Lower lobe of right lung (tissue), 2 donors: ENCODE measurements at places on chromosomes 5 and 9. TPM values are rescaled to one million over a fixed set of nuclear protein-coding genes. Genes with fewer than 3 reads are reported as not detected.

- H3K4me3 ChIP-seq = no peak overlapping the region
- no peak for DNase-seq
- no peaks in the 10 kb centered on the region for H3K36me3 ChIP-seq
- no peaks in the 10 kb centered on the region for H3K4me1 ChIP-seq
These were observed 275.8 kb upstream of the ADRA1B start for GRCh38 chr5:159640446-159640845.

DNA sequence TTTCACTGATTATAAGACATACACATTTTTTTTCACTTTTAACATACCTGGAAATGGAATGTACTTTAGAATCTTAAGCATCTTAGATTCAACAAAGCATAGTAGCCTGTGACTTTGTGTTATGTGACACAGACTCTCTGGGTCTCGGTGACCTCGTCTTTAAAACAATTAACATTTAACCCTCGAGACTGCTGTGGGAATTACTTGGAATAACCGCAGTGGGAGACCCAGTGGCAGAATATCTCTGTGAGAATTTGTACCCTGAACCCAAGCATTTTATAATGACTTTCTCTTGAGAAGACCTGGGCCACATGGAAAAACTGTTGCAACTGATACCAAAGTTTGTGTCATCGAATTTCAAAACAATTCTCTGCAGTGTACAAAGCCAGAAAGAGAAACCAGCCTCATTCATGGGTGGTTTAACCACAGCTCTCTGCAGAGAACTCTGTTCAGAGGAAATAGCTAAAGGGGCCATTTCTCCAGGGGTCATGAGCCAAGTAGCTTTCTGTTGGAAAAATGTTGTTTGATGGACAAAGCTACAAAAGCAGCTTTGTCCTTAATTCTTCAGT, 10.0 kb upstream of the RETREG1 start:
- peaks cover 7% of the 10 kb centered on the region for H3K4me1 ChIP-seq
- peaks cover 4% of the 10 kb centered on the region for H3K27me3 ChIP-seq

DNA sequence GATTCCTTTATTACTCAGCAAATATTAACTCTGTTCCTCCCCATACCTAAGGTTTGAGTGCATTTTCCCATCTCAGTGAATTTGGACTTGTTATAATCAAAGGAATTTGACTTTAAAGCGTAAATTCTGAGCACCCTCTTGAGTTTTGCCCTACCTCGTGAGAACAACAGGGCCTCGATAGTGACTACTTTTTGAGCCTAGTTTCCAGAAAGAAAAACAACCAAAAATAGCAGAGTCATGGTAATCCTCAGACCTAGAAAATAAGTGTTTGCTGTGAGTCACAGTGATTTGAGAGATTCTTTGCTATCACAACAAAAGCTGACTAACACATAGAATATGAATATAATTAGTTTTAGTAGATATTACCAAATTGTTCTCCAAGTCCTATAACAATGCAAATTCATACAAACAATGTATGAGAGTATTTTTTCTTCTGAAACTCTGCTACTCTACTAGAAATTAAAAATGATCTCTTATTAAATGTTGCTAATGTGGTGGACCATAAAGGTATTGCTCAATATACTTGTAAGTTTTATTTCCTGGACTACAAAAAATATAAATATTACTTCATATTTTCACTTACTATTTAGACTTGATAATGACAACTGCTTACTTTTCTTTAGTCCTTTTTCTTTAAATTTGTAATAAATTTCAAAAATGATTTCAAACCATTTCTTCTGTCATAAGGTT, 759.7 kb downstream of the BRINP1 start:
- no peak overlapping the region for H3K27ac ChIP-seq
- no peaks in the 10 kb centered on the region for H3K27me3 ChIP-seq
- H3K4me1 ChIP-seq = no peaks in the 10 kb centered on the region
- no peak overlapping the region for H3K4me3 ChIP-seq
- DNase-seq = no peak

DNA sequence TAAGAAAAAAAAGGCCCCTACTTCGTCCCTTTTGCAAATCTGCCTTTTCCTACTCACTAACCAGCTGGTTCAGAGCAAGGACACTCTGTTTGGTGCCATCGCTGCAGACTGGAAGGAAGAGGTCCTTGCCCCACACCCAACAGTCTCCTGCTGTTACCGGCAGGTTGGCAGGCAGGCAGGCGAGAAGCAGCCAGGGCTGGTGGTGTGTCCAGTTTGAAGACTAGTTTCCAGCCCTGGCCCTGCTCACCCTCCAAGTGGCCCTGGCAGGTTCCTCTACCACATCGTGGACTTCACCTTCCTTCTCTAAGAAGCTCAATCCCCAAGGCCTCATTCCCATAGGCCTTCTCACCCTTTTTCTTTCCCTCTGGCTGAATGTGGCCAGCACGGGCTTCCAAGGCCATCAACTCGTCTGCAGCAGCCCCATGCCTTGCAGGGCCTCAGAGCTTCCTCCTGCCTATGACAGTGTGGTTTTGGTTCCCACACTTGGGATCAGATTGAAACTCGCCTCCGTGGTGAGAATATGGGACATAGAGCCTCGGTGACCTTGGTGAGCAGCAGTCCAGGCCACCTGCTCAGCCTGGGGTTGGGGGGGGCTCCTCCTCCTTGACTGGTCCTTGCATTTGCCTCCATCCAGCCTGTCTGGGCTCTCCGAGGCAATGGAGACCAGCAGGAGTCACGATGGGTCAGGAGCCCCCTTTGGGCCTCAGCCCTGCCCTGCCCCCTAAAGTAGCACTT, 22.9 kb downstream of the TGFBI start:
- DNase-seq = no peak
- no peaks in the 10 kb centered on the region for H3K27me3 ChIP-seq
- no peak overlapping the region for H3K4me3 ChIP-seq
- H3K4me1 ChIP-seq = peaks cover 17% of the 10 kb centered on the region
- peaks cover 36% of the 10 kb centered on the region for H3K36me3 ChIP-seq
- H3K27ac ChIP-seq = no peak overlapping the region

GRCh38 chr5:66839636-66840185, 243.5 kb downstream of the MAST4 start:
- H3K27ac ChIP-seq = no peak overlapping the region
- no peaks in the 10 kb centered on the region for H3K36me3 ChIP-seq
- H3K4me1 ChIP-seq = no peaks in the 10 kb centered on the region

DNA sequence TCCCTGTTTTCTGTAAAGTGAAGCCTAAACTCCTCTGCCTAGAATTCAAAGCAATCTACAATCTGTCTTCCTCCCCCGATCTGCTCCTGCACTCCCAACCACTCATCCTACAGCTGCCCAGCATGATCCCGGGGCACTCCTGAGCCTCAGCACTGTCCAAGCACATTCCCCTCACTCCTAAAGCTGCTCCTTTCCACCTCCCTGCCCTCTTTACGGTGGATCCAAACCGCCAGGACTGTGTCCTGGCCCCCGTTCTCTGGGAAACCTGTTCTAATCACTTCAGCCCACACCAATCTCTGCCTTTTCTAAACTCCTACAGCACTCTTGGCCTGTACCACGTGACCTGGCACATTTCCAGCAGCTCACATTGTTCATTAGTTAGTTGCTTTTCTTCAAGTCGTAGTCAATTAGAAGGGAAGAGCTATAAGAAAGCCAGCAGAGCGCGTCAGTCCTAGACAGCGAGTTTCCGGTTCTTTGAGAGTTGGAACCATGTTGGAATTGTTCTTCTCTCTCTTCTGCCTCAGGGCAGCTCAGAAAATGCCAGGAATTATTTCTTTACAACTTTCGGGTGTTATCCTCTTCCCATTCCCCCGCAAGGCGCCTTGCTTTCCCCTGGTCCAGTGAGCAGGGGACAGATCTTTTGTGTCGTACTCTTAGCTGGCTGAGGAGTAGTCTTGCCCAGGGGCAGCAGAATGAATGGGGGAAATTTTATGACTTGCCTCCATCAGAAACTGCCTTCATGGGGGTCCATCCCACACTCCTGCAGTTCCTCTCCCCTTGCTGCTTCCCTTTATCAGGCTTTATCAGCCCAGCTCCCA, 60.7 kb downstream of the NRG2 start:
- H3K27me3 ChIP-seq = peaks cover 8% of the 10 kb centered on the region
- no peaks in the 10 kb centered on the region for H3K4me1 ChIP-seq

The SPOCK1 gene
- 8.4 TPM for total RNA-seq

DNA sequence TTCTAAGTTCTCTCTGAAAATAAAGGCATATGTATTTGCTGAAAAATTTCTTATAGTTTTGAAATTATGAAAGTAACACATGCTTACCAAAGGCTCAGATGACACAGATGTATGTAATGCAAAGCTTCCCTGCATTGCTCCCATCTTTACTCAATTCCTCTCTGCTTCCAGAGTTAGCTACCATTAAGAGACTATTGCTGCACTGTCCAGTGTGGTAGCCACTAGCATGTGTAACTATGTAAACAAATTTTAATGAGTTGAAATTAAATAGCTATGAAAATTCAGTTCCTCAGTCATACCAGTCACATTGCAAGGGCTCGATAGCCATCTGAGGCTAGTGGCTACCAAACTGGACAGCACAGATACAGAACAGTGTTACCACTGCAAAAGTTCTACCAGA, 17.9 kb downstream of the FRMD3 start:
- H3K4me3 ChIP-seq = no peak overlapping the region
- H3K27me3 ChIP-seq = no peaks in the 10 kb centered on the region
- H3K4me1 ChIP-seq = no peaks in the 10 kb centered on the region
- no peak for DNase-seq
- no peaks in the 10 kb centered on the region for H3K36me3 ChIP-seq
- H3K27ac ChIP-seq = no peak overlapping the region

- peak overlapping the region; percentile 98 for H3K27ac ChIP-seq
- peak overlapping the region; percentile 70 for H3K4me3 ChIP-seq
- DNase-seq = no peak
- peaks cover 31% of the 10 kb centered on the region for H3K4me1 ChIP-seq
These were observed 41.3 kb downstream of the CAST start for GRCh38 chr5:96703384-96703920.

The PTGDS gene
- 225 TPM for total RNA-seq

The PCDHA11 gene
- 0.38 TPM for total RNA-seq

- no peaks in the 10 kb centered on the region for H3K36me3 ChIP-seq
- no peak overlapping the region for H3K4me3 ChIP-seq
- no peaks in the 10 kb centered on the region for H3K27me3 ChIP-seq
- H3K4me1 ChIP-seq = no peaks in the 10 kb centered on the region
- no peak for DNase-seq
These were observed 225.4 kb downstream of the MTRR start for GRCh38 chr5:8094304-8094703.

DNA sequence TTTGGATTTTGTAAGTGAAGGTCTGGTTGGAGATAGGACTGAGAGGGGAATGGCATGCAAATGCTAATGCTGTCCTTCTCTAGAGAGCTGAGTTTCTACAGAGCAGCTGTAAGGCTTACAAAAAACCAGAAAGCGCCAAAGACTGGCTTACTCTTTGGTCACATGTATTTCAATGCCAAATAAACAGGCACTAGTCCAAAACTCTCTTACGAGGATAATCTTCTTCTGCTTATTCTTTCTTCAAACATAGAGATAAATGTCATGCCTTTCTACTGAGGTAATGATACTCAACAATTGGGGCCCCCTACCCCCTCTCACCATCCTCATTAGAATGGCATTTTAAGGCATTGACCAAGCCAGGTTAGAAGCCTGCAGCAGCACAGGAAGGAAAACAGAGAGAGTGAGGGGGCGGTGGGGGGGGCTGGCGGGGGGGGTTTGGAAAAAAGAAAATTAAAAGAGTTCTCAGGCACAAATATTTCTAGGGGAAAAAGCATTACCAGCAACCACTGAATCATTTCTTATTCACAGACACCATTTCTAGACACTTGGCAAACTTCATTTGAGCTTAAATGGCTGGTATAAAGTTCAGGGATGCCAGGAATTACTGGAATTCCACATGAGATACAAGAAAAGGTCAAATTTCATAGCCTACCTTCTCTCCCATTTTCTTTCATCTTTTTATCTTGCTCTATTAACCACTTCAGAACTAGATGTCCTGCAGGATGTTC, 34.0 kb downstream of the PUM3 start:
- peaks cover 81% of the 10 kb centered on the region for H3K36me3 ChIP-seq
- no peak overlapping the region for H3K4me3 ChIP-seq
- no peak for DNase-seq
- peaks cover 8% of the 10 kb centered on the region for H3K4me1 ChIP-seq

DNA sequence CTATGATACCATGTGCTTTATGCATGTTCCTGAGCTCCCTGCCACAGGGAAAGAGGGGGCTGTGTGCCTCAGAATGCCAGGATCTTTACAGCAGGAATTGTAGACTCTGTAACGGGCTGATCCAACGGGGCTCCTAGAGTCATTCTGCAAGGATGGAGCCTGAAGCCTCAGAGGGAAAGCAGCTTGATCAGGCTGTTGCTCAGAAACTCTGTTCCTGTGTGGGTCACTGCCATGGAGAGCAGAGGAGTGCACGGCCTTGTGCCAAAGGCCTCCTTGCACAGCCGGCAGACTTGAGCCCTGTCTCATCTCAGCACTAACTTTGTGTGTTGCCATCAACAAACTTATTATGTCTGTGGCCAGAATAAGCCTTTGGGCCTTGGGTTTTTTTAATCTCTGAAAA, 51.8 kb downstream of the AMBP start:
- no peak for DNase-seq
- no peak overlapping the region for H3K4me3 ChIP-seq
- H3K4me1 ChIP-seq = no peaks in the 10 kb centered on the region

DNA sequence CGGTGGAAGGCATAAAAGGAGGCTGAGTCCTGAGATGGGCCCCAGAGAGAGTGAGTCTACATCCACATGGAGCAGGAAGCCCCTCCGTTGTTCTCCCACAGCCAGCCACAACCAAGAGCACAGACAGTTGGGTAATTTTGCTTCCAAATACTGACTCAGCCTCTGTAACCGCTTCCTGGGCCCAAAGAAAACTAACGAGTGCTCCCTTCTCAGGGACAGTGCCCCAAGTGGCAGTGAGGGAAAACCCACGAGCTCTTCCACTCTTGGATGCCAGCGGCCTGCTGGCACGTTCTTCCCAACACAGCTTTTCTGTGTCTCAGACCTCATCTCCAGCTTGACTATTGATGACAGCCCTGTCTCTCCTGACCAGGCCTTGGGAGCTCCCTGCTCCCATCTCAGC, 207.6 kb downstream of the FSTL4 start:
- H3K4me1 ChIP-seq = no peaks in the 10 kb centered on the region
- no peak overlapping the region for H3K4me3 ChIP-seq
- H3K36me3 ChIP-seq = no peaks in the 10 kb centered on the region
- H3K27ac ChIP-seq = no peak overlapping the region
- DNase-seq = no peak
- H3K27me3 ChIP-seq = no peaks in the 10 kb centered on the region

The WDR41 gene
- total RNA-seq = 35.6 TPM

- H3K36me3 ChIP-seq = peaks cover 20% of the 10 kb centered on the region
- H3K4me1 ChIP-seq = no peaks in the 10 kb centered on the region
- DNase-seq = no peak
These were observed 138.6 kb downstream of the ERCC6L2 start for GRCh38 chr9:96014078-96014477.

The CRHBP gene
- total RNA-seq = 0.53 TPM

The SMIM15 gene
- 55.9 TPM for total RNA-seq

The ZBED3 gene
- 13.4 TPM for total RNA-seq

DNA sequence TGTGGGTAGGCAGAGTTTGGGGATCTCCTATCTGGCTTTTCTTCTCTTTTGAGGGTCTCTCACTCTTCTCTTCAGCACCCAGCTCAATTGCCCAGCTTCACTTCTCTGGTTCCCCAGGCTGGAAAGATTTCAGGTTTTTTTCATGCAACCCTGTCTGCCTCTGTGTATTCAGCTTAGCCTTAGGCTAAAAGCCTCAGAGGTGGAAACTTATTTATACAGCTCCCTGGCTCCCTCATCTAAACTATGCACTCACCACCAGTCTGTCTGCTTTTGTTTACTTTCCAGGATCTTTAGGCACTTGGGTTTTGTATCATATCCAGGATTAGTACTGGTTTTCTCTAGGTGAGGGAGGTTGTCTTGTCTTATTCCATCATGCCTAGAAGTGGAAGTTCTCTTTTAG, 540.2 kb upstream of the TRPC7 start:
- DNase-seq = no peak
- H3K27ac ChIP-seq = no peak overlapping the region
- H3K4me3 ChIP-seq = no peak overlapping the region
- no peaks in the 10 kb centered on the region for H3K27me3 ChIP-seq
- no peaks in the 10 kb centered on the region for H3K36me3 ChIP-seq
